A549 treated with ZK216348 at 1 μM for 4 hours (cell line): ENCODE measurements at places on chromosomes 3 and 15. TPM values are rescaled to one million over a fixed set of nuclear protein-coding genes. Genes with fewer than 3 reads are reported as not detected.

The SHQ1 gene
- total RNA-seq, result 16.2 to 22.7 TPM (median 17.4 TPM) in 5 replicates

The GOLGA6L4 gene
- total RNA-seq, result 0.61 to 1.7 TPM (median 0.82 TPM) in 5 replicates

The LRRC34 gene
- total RNA-seq, result not detected in 5 replicates

The CLEC3B gene
- total RNA-seq, result 0.22 TPM in 1 of 5 replicates, not detected in the others

The WDR93 gene
- total RNA-seq, result 0.09 to 0.64 TPM (median 0.18 TPM) in 5 replicates

The GALNT15 gene
- total RNA-seq, result 0.04 to 0.21 TPM (median 0.19 TPM) in 3 of 5 replicates, not detected in the others

The DPPA2 gene
- total RNA-seq, result not detected in 5 replicates

The SSUH2 gene
- total RNA-seq, result 0.65 to 1.1 TPM (median 0.93 TPM) in 5 replicates

The GRK7 gene
- not detected in 5 replicates for total RNA-seq

The PIF1 gene
- total RNA-seq, result 11.6 to 25.2 TPM (median 19.5 TPM) in 5 replicates

The MYEF2 gene
- 14.3 to 21.2 TPM (median 18.6 TPM) in 5 replicates for total RNA-seq

The CHRM5 gene
- total RNA-seq, result 0.07 TPM in 1 of 5 replicates, not detected in the others

The BFSP2 gene
- not detected in 5 replicates for total RNA-seq

The GOLGA8M gene
- not detected in 5 replicates for total RNA-seq

The AADACL2 gene
- not detected in 5 replicates for total RNA-seq

The GOLGA6L7 gene
- not detected in 5 replicates for total RNA-seq

The SORD gene
- 31.9 to 36.2 TPM (median 34.4 TPM) in 5 replicates for total RNA-seq

The ZNF106 gene
- 6.3 to 14.4 TPM (median 10.6 TPM) in 5 replicates for total RNA-seq

The FILIP1L gene
- 0.11 to 0.27 TPM (median 0.18 TPM) in 4 of 5 replicates, not detected in the other for total RNA-seq

The KCNAB1 gene
- not detected in 5 replicates for total RNA-seq

The PDZRN3 gene
- not detected in 5 replicates for total RNA-seq

The STRA6 gene
- 39.9 to 95.5 TPM (median 71.4 TPM) in 5 replicates for total RNA-seq

The MORC1 gene
- total RNA-seq, result not detected in 5 replicates

The GOLGA8J gene
- not detected in 5 replicates for total RNA-seq

The POLQ gene
- 6.3 to 7.9 TPM (median 7.2 TPM) in 5 replicates for total RNA-seq

The ST8SIA2 gene
- total RNA-seq, result 0.25 to 1.3 TPM (median 0.53 TPM) in 5 replicates

The RBM15B gene
- total RNA-seq, result 16.3 to 22.6 TPM (median 20.8 TPM) in 5 replicates

The CKMT1A gene
- total RNA-seq, result 0.88 to 4.0 TPM (median 3.3 TPM) in 5 replicates

The STRIT1 gene
- not detected in 5 replicates for total RNA-seq
